SK-MEL-5 (cell line): ENCODE measurements at places on chromosomes 13 and 19. TPM values are rescaled to one million over a fixed set of nuclear protein-coding genes. Genes with fewer than 3 reads are reported as not detected.

TUBA3C gene
- total RNA-seq = 0.16 and 0.72 TPM in 2 replicates

CCL25 gene
- total RNA-seq = not detected in 2 replicates

PABPC3 gene
- 0.11 and 0.13 TPM in 2 replicates for total RNA-seq

VASP gene
- 42.6 and 44.1 TPM in 2 replicates for total RNA-seq

DNA sequence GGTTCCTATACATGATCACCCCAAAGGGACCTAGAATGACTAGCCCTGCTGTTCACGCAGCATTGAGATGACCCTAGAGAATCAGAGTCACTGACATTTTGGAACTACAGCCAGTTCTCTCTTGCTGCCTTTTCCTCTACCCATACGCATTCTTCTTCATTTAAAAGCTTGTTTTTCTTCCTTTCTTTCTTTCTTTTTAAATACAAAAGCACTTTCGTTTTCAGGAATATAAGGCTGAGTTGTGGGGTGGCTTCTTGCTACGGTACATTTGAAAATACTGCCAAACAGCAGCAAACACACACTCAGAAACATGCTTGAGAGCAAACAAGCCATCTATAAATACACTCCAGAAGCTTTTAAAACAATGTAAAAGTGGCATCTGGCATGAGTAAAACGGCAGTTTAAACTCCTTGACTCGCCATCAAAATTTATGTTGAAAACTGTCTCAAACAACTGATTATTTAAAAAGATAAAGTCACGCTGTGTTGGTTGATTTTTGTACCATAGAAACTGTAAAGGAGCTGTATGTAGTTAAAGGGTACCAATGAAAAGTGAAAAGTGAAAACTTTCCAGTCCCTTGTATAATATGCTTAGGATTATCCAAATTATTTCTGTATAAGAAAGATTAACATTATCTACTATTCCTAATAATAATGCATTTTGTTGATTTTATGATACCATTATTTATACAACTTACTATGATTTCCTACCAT lies 95.6 kb downstream of the PCDH9 start:
- no peak for DNase-seq

- DNase-seq = peak; percentile 16
These were observed 304.0 kb downstream of the SPRY2 start for GRCh38 chr13:80036845-80037504.

- peak; percentile 52 for DNase-seq
These were observed 17.1 kb upstream of the SHFL start for GRCh38 chr19:10069046-10069445.

GRCh38 chr19:43439032-43439708 lies 24.5 kb downstream of the TEX101 start:
- DNase-seq = no peak

GRCh38 chr19:10514211-10515145 lies 2.8 kb downstream of the S1PR5 start:
- no peak for DNase-seq

DNA sequence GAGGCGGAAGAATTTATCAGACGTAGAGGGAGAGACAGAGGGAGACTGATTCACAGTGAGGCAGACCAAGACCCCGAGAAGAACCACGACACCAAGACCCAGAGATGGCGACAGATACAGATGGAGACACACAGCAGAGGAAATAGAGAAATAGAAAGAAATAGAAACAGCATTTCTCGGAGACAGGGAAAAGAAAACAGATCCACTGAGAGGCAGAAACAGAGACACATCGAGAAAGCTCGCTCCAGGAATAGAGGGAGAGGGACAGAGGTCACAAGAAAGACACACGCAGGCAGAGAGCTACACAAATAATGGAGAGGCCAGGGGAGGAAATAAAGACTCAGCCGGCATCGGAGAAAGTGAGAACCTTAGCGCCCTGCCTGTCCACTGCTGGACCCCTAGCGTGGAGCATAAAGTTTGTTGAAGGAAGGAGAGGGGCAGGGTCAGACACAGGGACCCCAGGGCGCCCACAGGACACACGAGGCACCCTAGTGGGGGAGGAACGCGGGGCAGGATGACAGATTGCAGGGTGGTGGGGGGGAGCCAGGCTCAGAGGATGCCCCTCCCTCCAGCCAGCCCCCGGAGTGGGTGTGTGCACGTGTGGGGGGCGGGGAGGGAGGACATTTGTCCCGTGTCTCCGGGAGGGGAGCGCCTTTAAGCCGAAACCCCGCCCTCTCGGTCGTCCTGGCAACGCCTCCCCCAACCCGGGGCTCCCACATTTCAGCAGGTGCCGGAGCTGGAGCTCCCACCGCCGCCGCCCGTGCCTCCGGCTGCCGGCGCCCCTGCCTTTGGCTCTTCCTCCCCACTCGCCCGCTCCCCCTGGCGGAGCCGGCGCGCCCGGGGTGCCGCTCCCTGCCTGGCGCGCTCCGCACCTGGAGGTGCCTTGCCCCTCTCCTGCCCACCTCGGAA lies at the start of gene PRKCG:
PRKCG (plus strand) TSS at position 716 of the 909 bp plus-strand sequence. CDS start 298 bp downstream, outside the sequence.
- DNase-seq = no peak

GRCh38 chr19:2552859-2553258 lies 76.9 kb downstream of the GADD45B start:
- no peak for DNase-seq

- DNase-seq = no peak
These were observed 836 bp upstream of the CDC42EP5 start for GRCh38 chr19:54473892-54474372.
